ENCODE measurements at places on chromosomes 2 and 18.

DNA sequence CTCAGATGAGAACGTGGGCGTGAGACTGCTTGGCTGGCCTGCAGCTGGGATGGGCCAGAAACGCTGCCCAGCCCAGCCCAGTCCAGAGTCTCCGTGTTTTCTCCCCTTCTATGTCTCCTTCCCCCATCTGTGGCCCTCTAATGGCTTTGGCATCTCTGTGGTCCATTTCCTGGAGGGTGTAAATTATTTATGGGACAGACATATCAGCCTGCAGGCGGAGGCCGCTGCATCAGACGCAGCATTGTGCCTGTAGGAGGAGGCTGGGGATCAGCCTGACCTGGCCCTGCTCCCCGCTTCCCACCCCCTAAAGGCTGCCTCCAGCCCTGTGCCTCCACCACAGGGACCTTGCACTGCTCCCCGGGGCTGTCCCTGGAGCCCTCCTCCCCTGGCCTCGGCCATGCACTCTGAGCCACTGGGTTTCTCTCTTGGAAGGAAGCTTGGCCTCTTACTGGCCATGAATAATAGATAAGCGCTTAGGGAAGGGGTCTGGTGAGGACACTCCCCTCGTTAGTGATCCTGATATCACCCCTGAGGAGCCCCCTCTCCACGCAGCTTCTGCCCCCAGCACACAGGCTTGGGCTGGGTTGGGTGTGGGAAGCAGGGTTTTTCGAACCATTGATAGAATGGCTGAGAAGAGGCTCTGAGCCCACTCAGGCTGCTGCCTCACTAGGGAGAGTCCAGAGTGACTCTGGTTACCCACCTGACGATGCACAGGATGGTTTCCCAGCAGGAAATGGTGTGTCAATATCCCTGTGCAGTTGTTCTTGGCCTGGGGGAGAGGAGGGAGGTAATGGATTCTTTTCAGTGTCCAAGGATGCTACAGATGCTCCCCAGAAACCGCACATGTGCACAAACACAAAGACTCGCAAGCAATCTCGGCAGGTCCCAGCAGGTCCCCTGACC, 185.5 kb downstream of the MYCN start:
- DNase-seq: no peak

DNA sequence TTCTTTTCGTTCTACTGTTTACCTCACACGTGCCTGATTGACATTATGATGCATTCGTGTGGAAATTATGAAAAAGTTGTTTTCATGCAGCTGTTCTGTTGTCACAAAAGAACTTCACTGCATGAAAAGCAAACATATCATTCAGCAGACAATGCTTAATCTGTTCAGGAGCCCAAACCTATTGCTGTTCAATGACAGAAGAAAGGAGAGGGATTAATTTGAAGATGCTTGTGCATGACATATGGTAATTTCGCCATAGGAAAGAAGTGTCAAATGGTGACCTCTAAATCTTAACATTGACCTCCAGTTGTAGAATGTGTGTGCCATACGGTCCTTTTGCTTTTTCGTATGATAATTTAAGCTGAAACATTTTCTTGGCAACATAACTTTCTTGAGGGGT, 124.5 kb downstream of the WDR7 start:
- no peak for DNase-seq

GRCh38 chr18:59038295-59039039, 101.2 kb upstream of the SEC11C start:
- no peak for DNase-seq

DNA sequence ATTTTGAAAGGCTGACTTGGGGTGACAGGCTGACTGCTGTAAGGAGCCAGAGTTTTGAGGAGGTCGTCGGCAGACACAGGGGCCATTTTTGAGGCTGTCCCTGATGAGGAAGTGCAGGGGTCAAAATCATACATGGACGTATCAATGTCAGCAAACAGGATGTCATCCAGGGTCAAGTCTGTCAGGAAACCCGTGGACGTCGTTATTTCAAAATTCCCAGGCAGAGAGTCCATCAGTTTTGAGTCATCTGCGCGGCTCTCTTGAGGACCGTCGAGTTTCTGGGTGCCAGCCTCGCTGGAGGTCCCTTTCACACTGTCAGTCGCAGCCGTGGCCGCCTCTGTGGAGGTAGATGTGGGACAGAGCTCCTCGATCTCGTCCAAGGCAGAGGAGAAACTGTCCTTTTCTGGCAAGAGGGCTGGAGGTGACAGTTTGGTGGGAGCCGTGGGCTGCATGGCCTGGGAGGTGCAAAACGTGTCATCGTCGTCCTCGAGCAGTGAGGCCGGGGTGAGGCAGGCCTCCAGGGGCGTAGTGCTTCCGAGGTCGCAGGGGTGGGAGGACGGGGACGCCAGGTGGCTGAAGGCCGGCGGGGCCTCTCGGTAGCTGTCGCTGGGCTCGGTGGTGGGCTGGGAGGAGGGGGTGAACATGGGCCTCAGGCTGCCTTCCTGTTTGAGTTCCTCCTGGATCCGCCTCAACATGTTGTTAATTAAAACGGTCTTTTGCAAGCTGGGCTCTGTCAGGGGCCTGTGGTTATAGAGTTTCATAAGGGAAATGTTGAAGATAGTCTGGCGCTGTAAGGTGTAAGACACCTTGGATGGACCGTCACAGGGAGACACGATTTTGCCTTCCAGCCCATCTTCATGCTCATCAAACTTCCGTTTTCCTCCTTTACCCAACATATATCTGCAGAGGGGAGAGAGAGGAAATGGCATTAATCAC, 17.5 kb downstream of the SERTAD2 start:
- no peak for DNase-seq

DNA sequence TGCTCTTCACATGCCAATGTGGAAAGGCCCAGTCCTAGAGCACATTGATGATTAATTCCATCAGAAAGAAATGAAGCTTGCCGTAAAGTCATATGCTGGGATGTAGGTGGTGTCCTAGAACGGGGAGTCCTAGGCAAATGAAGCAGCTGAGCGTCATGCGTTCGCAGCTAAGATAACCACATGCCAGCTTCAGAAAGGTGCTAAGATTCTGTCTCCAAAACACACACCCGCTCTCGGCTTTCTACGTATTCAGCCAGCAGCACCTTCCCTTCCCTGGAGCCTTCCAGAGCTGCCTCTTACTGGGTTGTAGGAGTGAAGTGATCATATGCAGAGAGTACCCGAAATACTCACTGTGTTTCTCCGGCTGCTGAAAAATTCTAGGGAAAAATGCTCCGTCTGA, 421.6 kb upstream of the ID2 start:
- DNase-seq: no peak

DNA sequence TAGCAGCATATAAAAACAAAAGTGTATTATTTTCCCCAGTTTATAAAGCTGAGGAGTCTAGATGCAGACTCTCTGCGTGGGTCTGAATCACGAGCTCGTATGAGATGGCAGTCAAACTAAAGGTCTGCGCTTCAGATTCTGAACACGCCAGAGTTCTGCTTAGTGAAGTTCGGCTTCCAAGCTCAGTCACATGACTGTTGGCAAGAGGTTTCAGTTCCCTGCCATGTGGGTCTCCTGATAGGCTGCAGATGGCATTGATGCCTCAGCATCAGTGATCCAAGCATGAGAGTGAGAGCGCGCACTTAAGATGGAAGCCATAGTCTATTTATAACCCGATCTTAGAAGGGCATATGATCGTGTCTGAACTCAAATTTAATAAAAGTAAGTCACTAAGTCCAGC, 242.8 kb upstream of the DOK6 start:
- DNase-seq: no peak

- no peak for DNase-seq
These were observed 495 bp upstream of the GULP1 start for GRCh38 chr2:188291142-188291616.

DNA sequence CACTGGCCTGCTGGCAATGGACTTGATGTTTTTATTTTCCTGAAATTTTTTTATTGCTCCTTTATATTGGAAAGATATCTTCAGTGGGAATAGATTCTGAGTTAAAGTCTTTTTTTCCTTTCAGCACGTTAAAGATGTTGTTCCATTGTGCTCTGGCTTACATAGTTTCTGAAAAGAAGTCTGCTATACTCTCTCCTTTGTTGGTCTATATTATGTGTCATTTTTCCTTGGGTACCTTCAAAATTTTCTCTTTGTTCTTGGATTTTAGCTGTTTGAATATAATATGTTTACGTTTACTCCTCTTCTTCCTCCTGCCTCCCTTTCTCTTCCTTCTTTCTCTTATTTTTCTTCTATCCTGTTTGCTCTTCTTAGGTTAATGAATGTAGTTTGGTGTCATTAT, 105.5 kb downstream of the CAPN13 start:
- no peak for DNase-seq

DNA sequence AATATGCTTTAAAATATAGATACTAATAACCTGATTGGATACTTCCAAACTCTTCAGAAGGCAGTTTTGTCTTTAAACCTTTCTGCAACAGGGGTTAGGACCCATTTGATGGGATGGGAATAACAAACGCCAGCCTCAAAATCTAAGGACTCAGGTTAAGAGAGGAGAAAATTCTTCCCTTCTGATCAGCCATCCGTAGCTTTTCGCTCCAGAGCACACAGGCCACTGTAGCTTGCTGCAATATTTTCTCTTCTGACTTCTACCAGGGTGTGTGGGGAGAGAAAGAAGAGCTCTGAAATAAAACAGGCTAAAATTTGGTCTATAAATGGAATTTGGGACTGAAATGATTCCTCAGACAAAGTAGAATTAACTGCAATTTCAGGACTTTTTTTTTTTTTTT, 95.1 kb downstream of the ALPK2 start:
- DNase-seq: no peak

DNA sequence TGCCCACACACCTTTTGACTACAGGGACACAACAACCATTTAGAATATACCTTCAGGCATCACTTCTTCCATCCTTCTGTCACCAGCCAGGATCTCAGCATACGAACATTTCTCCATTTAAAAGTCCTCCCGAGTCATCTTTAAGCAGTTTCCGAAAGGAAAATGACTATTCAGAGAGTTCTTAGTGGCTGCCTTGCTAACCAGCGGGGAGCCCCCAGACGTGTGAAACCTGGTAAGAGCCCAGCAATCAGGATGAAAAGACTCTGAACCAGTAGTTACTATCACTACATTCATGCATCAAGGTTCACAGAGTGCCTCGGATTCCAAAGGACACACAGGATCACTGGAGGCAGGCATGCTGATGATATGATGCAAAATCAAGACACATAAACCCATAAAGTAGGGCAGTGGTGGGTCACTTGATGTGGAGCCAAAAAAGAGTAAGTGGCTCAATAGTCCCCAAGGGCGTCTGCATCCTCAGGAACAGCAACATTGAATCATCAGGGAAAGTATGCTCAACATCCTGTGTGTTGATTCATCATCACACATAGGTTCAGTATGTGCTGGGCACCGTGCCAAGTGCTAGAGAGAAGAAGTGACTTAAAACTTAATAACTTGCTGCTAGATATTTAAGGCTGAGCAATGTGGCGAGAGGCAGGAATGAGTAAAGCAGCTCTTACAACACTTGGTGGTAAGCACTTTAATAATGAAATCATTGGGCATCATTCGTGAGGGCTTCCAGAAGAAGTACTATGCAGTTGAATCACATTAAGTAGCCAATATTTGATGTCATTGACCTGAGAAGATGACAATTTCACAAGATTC, 4.4 kb downstream of the CCL20 start:
- no peak for DNase-seq

DNA sequence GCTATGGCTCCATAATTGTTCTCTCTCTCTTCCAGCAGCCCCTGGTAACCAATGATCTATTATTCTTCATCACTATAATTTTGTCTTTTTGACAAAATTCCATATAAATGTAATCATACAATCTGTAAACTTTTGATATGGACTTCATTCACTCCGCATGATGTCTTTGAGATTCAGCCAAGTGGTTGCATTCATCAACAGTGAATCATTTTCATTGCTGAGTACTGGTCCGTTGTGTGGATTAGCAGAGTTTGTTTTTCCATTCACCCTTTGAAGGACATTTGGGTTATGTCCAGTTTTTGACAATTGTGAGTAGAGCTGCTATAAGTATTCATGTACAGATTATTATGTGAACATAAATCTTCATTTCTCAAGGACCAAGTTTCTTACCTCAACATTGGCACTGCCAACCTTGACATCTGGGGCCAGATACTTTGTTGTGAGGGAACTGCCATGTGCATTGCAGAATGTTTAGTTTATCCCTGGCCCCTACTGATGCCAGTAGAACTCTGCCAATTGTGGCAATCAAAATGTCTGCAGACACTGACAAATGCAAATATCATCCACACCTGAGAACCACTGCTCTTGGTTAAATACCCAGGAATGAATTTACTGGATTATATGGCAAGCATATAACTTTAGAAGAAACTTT, 48.4 kb upstream of the BCL2L11 start:
- DNase-seq: no peak

DNA sequence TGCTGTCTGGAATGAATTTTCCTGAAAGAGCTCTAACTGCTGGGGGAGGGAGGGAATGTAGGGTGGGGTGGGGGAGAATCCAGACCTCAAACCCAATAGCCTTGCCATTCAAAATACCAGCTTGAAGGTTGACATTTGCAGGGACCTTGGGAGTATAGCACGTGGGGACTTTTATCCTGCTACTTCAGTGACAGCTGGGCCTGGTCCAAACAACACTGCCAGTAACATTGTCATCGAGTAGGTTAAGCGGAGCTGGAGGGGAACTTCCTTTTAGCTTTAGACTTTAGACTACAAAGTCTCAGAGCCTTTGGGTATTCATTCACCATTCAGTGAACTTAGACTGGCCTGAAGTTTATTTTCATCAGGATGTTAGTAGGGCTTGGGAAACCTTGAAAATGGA, 248.7 kb downstream of the MEIS1 start:
- no peak for DNase-seq

- no peak for DNase-seq
These were observed 37.6 kb upstream of the PMAIP1 start for GRCh38 chr18:59861963-59862819.

DNA sequence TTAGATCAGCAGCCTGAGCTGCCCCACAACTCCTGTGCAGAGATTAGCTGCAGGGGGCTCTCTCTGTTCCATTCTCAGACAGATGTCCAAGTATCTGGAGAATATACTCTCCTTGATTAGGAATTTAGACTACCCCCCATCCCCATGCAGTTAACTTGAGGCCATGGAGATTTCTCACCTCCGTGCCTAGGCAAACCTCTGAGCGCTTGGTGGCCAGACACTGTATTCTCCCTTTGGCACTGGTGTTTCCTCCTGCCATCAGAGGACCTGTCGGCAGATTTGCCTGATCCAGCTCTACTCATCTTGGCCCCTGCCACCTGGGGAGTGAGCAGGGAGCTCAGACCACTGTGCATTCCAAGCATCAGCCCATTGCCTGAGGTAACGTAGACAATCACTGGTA, 48.3 kb downstream of the ZNF804A start:
- DNase-seq: no peak

DNA sequence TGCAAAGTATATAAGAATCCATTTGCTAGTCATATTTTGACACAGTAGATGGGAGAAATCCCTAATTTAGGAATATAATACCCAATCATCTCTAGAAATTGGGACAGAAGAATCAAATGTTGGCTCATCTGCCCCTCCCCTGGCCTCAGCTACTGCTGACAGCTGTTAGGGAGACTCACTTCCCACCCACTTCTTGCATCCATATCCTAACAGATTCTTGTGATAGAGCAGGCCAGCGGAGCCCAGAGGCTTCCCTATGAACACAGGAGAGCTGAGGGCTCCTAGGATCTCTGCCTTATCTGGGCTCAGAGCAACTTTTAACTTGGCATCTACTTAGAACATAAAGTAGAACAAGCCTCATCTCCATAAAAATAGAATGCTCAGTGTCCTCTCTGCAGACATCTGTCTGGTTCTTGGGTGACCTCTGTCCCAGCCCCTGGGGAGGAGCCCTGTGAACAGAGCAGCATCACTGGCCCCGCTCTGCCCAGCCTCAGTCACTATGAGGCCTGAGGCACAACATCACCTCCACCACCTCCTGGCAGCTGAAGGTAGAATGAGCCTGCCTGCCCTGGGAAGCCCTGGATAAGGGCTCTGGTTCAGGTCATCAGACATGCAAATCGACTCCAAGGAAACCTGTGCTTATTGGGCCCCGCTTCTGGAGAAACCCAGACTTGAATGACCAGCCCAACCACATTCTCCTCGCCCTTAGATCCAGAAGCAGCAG, 229.7 kb downstream of the ANKRD36B start:
- DNase-seq: no peak

Measured in stimulated activated naive CD4-positive, alpha-beta T cell (primary cell).